ENCODE measurements at places on chromosomes 3 and 15.

DNA sequence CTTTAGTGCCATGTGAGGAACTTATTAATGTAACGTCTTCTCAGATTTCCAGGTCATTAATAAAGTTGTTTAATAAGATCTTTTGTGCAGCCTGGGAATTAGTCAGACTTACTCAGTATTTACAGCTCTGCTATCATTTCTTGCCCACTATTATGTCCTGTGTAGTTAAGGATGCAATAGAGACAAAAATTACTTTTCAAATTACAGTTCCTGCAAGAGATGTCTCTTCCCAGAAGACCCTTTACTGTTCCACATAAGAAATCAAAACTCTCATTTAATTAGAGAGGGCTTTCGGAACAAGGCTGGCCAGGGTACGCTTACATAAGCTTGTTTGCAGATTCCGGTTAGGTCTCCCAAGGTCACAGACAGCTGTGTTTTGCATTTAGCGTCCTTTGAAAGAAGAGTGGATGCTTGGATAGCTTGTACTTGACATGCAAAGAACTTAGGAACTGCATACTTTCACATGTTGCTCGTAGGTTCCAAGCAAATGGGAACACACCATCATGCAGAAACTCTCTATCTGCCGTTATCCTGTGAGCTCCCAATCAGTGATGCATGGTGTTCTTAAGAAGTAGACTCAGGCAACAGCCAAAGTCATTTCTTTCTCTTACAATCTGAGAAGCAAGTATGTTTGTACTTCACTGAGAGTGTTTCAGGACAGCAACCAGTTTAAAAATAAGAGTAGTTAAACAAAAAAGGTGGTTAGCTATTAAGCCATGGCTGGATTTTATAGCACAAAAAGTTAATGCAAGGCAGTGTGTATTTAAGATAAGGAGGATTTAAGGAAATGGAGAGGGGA is 37.4 kb downstream of the FILIP1L start:
- DNase-seq: no peak

GRCh38 chr3:172087602-172088580 is 48.5 kb downstream of the FNDC3B start:
- DNase-seq: no peak

DNA sequence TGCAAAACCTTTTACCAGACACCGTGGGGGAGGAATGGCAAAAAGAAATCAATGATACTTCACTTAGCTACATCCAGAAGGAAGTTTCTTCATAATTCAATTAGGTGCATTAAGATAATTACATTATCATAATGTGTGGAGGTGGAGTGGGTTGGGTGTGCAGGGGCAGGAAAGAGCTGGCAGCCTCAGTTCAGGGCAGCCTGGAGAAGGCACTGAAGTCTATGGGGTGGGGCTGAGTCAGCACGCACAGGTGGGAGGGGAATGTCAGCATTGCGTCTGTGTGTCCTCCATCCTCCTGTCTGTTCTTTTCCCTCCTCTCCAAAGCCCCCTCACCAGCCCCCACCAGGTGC is 278.8 kb downstream of the GABRG3 start:
- no peak for DNase-seq

- no peak for DNase-seq
These were observed 106.3 kb downstream of the ZBTB20 start for GRCh38 chr3:115040673-115041286.

GRCh38 chr3:47347217-47347801 is 33.5 kb upstream of the PTPN23 start:
- no peak for DNase-seq

GRCh38 chr3:4988983-4989834 is 10.0 kb downstream of the BHLHE40 start:
- no peak for DNase-seq

DNA sequence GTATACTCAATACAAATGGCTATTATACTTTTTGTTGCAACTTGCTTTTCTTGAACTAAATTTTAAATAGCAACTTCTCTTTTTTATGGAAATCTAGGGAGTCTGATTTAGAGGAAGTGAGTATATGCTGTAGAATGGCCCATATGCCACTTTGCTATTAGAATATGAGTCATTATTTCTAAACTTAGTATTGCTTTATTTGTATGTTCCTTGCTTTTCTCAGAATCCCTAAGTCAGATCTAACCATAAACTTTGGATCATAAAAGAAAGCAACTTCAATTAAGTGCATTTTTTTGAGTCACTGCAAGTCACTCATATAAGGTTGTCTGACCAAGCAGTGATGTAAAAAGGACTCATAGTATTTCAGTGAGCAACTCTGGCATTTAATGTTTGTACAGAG is 17.5 kb upstream of the SPTSSB start:
- no peak for DNase-seq

DNA sequence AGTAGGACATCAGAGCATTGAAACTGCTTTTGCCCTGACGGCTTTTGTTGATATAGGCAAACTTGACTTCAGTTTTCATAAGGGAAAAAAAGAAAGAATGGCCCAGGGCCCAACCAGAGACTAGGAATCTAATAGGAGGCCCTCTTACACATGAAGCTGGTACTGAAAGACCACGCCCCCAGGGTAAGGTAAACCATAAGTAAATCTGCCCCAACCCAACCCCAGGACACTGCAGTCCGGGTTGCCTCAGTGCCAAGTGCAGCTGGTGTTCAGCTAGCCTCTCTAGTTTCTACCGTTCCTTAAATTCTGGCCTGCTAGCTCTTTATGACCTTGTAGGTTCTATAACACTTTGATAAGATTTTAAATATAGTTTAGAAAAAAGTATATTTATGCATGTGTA is 136.7 kb downstream of the AQP9 start:
- DNase-seq: no peak

All from SW 1271 (cell line).